ENCODE measurements at places on chromosomes 1 and 21. TPM values are rescaled to one million over a fixed set of nuclear protein-coding genes. Genes with fewer than 3 reads are reported as not detected.

- DNase-seq, result no peak
Observed at GRCh38 chr1:194367121-194367520, 1180.7 kb upstream of the B3GALT2 start.

The NUCKS1 gene
- total RNA-seq, result 102 TPM

DNA sequence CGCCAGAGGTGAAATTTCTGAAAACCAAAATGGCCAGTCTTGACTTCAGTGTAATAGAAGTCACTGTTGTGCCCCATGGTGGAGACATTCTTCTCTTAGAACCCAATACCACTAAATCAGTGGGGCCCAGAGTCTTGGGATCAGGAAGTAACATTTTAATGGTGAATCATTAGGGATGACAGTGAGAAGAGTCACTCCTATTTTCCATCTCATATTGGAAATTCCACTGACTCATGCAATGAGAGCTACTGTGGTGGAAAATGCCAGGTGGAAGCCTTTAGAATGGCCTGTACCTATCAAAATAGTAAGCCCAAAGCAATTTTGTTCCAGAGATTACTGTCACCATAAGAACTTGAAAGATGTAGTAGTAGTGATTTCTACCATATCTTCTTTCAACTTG is 20.6 kb upstream of the PPM1J start:
- no peak for DNase-seq

DNA sequence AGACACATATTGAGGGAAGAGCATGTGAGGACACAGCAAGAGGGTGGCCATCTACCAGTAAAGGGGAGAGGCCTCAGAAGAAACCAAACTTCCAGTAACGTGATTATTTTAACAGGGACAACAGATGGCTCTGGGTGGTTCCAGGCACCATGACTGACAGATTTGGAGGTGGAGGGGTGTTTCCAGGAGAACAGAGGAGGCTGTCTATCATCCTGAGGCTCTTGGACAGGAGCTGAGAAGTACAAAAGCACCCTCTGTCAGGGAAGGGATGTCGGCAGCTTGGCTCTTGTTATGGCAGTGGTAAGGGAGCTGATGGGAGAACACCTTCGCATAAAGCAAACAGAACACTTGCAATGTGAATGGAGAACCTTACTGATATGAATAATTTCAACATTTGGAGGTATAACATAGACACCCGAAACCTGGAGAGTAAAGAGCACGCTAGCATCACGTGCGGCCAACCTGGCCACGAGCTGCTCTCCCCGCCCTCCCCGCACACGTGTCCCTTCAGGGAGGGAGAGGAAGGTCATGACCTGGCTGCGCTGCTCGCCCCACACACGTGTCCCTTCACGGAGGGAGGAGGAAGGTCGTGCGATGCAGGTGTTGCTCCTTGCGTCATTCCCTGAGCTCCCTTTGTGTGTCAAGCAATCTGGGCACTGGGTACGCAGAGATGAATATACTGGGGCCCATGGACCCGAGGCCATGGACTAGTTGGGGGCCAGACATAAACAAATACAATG is 37.5 kb upstream of the NLRP3 start:
- DNase-seq, result no peak

The CHI3L1 gene
- total RNA-seq, result 346 TPM

- DNase-seq, result peak; percentile 53
Observed at GRCh38 chr21:32476661-32477423, 64.3 kb downstream of the EVA1C start.

The OR2L2 gene
- total RNA-seq, result 0.10 TPM

GRCh38 chr1:241366196-241366595 is 9.2 kb upstream of the RGS7 start:
- no peak for DNase-seq

The SAMSN1 gene
- total RNA-seq, result 42.4 TPM

The AMIGO1 gene
- total RNA-seq, result 7.4 TPM

GRCh38 chr21:32351428-32351827 is 41.4 kb downstream of the URB1 start:
- no peak for DNase-seq

DNA sequence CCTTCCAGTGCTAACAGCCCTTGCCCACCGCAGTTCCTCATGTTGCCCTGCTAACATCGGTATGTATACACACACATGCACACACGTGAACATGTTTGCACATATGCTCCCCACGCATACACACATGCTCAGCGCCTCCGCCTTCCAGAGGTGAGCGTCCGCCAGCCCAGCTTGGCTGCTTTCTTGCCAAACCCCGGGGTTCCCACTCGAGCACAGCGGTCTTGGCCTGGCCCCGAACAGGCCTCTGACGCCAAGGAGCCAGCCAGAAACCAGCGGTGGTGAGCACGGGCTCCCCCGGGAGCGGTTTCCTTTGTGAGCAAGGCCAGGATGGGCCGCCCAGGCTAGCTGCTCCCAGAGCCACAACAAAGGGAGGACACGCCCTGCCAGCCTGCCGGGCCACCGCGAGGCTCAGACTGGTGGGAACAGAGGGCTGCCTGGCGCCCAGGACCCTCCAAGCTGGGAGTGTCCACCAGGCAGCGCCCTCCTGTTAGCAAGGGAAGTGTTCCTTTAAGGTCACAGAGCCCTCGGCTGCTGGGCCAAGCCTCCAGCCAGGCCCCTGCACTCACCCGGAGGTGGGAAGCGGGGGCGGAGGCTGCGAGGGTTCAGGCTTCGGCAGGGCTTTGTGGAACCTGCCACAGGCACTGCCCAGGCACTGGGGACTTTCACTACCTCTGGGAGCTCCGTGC is 65.4 kb downstream of the ALPL start:
- DNase-seq, result no peak

DNA sequence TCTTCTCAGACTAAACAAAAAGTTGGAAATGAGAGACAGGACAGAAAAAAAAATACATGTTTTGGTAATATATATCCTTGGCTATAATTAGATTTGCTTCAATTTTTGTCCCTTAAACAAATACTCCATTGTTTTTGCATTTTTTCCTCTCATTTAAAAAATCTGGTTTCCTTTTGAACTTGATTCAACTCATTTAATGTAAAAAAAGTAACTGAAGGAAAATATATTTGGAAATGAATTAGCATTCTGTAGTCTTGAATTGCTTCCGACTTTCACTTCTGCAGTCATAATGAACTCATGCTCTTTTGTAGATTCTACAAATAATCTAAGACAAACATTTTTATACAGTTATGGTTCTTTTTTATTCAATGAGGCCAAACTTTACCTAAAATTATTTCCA is 309.1 kb downstream of the HMCN1 start:
- no peak for DNase-seq

DNA sequence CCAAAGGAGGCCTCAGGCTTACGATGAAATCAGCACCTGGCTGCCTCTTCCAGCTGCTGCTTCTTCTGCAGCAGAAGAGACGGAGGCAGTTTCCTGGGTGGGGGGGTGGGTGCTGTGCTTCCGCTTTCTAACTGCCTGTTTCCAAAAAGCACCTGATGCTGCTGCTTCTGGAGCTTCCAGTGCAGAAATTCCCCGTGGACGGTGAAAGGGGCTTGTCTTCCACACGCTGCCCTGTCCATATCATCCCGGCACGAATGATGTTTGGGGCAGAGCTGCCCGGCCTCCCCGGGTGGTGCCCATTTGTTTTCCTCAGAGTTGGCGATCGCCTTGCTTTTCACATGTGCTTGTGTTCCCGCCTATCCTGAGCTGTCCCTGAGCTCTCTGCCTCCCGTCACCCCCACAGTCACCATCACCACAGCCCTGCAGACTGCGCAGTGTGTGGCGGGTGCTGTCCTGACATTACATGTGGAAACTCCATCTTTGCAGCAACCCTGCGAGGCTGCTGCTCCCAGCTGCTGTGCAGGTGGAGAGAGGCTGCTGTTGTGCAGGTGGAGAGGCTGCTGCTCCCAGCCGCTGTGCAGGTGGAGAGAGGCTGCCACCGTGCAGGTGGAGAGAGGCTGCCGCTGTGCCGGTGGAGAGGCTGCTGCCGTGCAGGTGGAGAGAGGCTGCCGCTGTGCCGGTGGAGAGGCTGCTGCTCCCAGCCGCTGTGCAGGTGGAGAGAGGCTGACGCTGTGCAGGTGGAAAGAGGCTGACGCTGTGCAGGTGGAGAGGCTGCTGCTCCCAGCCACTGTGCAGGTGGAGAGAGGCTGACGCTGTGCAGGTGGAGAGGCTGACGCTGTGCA is 1.8 kb downstream of the TTLL10 start:
- no peak for DNase-seq

- no peak for DNase-seq
Observed at GRCh38 chr1:67431869-67432578, 1.8 kb upstream of the SERBP1 start.

DNA sequence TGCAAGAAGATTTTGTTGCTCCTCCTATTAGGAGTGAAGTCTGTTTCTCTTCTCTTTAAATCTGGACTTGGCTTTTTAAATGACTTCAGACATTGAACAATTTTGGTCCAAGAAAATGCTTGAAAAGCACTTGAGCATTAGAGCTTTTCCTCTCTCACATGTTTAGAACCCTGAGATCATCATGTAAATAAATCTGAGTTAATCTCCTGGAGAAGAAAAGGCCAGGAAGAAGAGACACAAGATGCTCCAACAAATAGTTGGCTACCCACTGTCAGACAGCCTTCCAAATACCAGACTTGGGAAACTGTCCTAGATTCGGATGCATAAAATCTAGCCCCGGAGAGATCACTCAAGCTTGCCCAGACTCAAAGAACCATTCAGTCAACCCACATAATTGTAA is 1353.1 kb upstream of the ADGRL4 start:
- no peak for DNase-seq

- DNase-seq, result no peak
Observed at GRCh38 chr1:150730130-150730721, 9.5 kb upstream of the HORMAD1 start.

Data from mesenteric fat pad (tissue), 1 donor.